ENCODE measurements at places on chromosomes 2 and 18.

GRCh38 chr2:130986890-130987493 lies 106.3 kb downstream of the FAM168B start:
- DNase-seq, result no peak

GRCh38 chr2:38057651-38058410 lies 18.1 kb downstream of the CYP1B1 start:
- DNase-seq, result no peak

GRCh38 chr2:73938718-73939352 lies 12.2 kb downstream of the DGUOK start:
- no peak for DNase-seq

DNA sequence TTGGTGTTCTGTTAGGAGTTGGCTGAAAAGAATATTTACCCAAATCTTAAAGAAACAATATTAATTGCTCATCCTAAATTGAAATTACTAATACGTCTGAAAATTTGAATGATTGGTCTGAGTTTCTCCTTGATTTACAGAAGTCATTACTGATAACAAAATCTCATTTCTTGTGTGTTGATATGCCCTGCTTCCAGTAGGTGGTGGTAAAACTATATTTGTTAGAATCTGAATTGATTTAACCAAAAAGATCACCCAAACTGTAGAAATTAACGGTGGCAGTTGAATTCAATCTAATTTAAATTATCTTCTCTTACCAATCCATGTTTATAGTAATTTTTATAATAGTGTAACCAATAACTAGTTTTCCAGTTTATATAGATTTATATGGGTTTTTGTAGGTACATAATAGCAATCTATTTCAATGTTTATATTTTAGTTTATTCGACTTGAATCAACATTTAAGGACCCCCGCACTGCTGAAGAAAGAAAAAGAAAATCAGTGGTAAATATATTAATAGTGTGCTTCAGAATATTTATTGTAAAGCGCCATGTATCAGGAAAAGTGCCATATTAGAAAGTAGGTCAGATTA lies 38.3 kb downstream of the PAPOLG start:
- peak; percentile 15 for DNase-seq

DNA sequence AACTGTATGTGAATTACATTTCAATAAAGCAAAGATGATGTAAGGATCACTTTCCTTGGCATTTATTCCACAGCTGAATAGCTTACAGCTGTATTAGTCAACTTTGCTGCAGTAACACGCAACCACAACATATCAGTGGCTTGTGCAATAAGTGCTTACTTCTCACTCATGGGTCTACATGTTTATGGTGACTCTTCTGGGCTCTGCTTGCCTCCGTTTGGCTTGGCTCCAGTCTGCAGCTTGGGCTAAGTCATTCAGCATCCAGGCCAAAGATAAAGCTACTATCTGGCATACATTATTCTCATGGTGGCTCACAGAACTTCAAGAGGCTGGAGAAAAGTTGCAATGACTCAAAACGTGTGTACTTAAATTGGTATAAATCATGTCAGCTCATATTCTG lies 355.0 kb downstream of the RNF144A start:
- DNase-seq, result no peak

- DNase-seq, result no peak
Measured at GRCh38 chr2:40516604-40517003, 64.7 kb upstream of the SLC8A1 start.
